ENCODE measurements at places on chromosomes 6 and 20.

- DNase-seq, result no peak
Observed at GRCh38 chr6:136586295-136586694, 36.1 kb upstream of the MAP7 start.

GRCh38 chr6:18350712-18351111 is 36.4 kb upstream of the RNF144B start:
- DNase-seq, result no peak

DNA sequence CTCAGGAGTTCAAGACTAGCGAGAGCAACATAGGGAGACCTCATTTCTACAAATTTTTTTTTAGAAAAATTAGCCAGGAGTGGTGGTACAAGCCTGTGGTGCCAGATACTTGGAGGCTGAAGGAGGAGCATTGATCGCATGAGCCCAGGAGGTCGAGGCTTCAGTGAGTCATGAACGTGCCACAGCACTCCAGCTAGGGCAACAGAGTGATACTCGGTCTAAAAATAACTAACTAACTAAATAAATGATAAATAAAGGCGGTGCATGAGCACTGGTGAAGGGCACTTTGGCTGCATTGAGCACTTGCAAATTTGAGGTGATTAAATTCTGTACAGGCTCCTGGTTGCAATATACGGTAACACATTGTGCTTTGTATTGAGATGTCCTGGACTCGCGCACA is 13.5 kb downstream of the HLA-A start:
- no peak for DNase-seq

DNA sequence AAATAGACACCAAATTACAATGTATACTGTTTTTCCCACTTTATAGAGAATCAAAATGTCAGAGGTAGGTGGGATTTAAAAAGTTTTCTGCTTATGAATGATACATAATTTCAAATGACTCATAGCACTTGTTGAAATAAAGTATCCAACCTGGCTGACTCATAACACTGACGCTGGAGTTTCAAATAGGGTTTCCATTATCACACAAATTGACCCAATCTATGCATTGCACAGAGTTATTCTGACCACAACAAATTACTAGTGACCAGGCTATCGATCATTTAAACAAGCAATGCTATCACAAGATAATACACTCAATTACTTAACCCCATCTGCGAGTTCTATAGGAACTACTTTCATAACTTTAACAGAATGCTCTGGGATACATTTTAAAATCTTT is 31.9 kb upstream of the PRELID3B start:
- no peak for DNase-seq

DNA sequence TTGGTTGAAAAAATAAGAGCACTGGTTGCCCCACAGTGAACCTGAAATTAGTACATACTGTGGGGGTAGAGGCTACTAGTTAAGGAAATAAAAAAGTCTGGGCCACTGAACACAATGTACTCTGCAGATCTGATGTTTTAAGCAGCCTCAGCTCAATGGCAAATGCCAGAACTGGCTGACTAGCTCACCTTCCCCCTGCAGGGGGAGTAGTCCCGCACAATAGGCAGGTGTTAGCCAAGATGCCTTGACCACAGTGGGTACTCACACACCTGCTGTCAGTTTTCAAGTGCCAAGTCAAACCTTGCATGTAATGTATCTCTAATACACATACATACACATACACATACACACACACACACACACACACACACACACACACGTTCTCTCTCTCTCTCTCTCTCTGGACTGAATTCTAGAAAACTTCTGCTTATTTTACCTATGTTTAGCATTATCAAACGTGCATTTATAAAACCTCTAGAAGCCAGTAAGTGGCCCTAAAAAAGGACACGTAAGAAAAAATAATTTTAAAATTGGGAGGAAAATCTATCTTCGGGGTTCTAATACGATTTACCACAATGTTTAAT is 36.1 kb downstream of the GMDS start:
- DNase-seq, result no peak

GRCh38 chr6:119346450-119346849 is 3.1 kb downstream of the MAN1A1 start:
- DNase-seq, result no peak

- no peak for DNase-seq
Observed at GRCh38 chr6:150478656-150479545, 110.1 kb downstream of the IYD start.

- DNase-seq, result no peak
Observed at GRCh38 chr20:52372169-52372568, 180.6 kb upstream of the ZFP64 start.

GRCh38 chr20:32336918-32337347 is 21.2 kb upstream of the ASXL1 start:
- DNase-seq, result no peak

DNA sequence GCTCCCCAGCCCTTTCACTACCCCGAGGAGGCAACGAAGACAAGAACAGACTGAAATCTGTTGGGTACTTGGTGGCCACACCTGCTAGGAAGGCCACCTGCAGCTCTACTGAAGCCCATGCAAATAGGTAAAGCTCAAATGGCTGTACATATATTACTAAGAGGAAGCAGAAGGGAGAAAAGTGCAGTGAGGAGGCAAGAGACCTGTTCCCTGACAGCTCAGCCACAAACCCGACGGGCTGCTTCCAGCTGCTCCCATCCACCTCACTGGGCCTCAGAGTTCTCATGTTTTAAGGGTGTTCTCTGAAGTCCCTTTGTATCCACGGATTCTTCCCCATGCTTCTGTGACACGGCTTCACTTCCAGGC is 24.6 kb downstream of the TRAM2 start:
- DNase-seq, result no peak

DNA sequence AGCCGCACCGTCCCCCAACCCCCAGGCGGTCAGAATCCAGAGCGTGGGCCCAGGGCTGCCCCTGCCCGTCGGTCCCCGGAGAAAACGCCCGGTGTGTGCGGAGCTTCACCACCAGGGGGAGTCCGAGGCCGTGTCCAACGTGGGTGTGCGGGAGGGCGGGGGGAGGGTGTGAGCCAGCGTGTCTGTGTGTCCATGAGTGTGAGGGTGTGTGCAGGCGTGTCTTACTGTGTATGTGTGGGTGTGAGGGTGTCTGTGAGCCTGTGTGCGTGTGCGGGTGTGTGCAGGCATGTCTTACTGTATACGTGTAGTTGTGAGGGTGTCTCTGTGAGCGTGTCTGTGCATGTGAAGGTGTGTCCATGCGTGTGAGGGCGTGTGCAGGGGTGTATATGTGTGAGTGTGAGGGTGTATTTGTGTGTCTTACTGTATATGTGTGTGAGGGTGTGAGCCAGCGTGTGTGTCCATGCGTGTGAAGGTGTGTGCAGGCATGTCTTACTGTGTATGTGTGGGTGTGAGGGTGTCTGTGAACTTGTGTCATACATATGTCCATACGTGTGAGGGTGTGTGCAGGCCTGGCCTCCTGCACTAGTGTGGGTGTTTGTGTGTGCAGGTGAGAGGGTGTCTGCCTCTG is 24.6 kb upstream of the GATA5 start:
- DNase-seq, result peak; percentile 95

DNA sequence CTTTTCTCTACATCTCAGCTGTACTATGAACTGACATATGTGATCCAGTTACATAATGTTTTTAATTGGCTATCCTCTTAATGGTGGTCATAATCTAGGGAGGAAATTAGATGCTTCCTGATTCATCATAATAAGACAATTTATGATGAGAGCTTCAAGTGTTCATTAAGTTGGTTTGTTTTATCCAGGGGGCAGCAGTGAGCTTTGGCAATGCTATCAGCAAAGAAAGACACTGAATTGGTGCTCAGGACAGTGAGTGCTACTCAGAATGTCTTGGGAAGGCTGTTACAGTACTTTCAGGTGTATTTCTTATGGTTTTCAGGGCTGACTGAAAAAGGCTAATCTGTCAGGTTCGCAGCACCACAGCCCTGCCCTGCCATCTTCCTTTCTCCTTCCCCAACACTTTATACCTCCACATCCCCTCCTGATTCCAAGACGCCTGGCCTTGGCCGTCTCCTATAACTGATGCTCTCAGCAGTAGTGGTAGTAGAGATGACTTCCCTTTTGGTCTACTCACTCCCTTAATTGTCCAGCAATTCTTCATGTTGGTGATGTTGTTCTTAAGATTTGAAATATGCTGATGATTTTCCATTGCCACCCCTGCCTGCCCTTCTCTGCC is 67.0 kb upstream of the TNFAIP3 start:
- DNase-seq, result no peak

DNA sequence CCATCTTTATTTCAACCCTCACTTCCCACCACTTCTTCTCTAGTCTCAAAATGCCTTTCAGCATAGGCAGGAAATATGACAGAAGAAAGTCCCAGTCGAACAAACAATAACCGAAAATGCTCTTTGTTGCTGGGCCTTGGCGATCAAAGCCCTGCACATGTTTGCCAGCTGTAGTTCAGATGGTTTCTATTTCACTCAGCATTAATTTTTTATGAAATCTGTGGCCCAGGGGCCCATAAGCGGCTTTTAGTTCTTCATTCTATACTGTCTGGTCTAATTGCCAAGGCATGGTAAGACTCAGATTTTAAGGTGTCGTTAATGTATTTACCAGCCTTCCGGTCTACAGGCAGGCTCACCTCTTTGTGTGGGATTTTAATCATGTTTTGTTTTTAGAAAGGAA is 10.9 kb upstream of the F13A1 start:
- DNase-seq, result no peak

GRCh38 chr6:161139766-161140553 is 133.9 kb downstream of the AGPAT4 start:
- DNase-seq, result no peak

DNA sequence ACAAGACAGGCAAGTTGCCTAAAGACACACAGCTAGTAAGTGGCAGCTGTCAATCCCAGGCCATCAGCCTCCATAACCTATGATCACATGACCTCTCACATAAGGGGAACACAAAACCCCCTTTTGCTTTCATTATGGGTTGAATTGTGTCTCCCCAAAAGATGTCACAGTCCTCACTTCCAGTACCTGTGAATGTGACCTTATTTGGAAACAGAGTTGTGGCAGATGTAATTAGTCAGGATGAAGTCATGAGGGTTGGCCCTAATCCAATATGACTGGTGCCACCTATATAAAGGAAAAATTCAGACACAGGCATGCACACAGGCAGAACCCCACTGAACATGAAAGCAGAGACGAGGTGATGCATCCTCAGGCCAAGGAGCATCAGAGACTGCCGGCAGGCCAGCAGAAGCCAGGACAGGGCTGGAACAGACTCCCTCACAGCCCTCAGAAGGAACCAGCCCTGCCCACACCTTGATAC is 33.6 kb downstream of the GFOD1 start:
- DNase-seq, result no peak

- DNase-seq, result no peak
Observed at GRCh38 chr6:157358287-157358686, 22.7 kb upstream of the ZDHHC14 start.

GRCh38 chr20:59253779-59254319 is 46.6 kb upstream of the EDN3 start:
- DNase-seq, result no peak

- DNase-seq, result no peak
Observed at GRCh38 chr6:11322252-11322885, 89.9 kb upstream of the NEDD9 start.

DNA sequence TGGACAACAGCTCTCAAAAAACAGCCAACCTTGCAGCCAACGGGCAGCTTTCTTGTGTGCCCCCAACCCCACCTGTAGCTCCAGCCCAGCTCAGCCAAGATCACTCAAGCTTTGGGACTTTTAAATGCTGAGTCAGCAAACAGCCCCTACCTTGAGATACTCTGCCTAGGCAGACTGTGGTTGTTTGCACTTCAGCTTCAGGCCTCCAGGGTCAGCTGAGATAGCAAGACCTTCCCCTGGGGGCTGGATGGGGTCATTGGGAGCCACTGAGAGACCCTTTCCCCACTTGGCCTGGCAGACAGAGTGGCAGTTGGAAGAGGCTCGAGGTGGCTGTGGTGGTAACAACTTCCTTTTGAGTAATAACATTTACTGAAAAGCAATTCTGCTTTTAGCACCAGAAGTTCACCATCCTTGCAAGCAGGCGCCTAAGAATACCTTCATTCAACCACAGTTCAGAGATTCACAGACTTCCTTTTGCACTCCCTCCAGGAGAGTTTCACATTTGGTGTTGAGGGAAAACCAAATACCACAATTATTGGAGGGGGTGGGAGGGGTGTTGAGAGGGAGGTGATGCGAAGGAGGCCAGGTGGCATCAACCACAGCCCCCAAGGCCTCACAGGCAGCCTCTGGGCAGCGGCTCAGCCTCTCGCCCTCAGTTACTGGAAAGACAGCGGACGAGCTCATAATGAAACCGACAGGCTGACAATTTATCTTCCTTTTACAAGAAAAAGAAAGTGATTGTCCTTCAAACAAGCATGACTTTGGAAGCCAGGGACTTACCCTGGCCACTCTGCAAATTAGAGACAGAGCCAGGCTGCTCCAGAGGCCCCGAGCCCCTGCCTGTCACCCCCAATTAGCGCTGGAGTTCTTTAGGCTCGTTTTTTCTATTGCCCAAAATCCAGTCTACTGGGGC is 148.1 kb downstream of the CEBPB start:
- no peak for DNase-seq

- no peak for DNase-seq
Observed at GRCh38 chr6:27311806-27312145, 297 bp downstream of the POM121L2 start.

- no peak for DNase-seq
Observed at GRCh38 chr20:17850684-17851026, 117.9 kb downstream of the SNX5 start.

DNA sequence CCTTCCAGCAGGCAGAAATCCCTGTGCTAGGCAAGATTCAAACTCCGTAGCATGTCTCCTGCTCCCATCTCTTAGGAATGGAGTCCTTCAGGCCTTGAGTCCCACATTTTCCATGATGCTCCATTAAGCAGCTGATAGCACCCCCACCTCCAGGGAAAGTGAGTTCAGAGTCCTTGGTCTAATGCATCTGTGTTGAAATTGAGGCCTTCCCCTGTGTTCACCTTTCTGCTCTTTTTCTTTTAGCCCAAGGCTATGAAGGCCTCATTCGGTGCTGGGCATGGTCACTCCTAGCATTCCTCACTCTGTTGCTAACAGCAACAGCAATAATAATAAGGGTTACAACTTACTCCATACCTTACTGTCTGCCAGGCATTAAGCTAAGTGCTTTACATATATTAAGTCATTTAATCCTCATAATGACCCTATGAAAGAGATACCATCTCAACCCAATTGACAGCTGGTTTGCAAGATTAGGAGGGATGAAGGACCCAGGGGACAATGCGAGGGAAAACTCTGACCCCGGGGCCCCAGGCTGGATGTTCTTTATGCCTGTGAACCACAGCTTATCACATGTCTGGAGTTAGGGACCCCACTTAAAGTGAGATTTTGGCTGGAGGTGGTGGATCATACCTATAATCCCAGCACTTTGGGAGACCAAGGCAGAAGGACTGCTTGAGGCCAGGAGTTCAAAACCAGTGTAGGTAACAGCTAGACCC is 17.5 kb upstream of the PANK2 start:
- DNase-seq, result no peak

- no peak for DNase-seq
Observed at GRCh38 chr6:21537637-21538036, 55.9 kb upstream of the SOX4 start.

Data from aorta (tissue), 5 donors.